ENCODE measurements at places on chromosomes 1 and 21.

DNA sequence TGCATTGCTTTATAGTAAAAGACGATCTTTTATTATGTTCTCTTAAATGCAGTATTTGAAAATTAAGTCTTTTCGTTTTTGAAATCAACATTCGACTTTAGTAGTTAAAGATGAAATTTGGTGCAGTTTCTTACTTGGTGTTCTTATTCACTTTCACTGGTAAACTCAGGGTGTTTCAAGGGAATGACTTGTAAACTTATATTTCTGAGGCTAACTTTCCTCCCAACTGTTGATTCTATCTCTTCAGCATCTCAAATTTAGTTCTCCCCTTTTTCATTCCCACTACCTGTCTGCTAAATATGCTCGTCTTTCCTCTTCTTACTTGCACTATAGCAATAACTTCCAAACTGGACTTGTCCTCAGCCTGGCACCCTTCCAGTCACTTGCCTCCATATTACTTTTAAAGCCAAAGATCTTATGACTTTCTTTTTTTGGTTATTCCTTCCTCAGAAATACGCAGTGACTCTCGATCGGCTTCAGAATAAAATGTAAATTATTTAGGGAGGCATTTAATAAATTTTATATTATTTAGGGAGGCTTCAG, 988 bp downstream of the SLC35A3 start:
- DNase-seq = no peak

- DNase-seq = no peak
Observed at GRCh38 chr1:151482017-151482416, 22.7 kb upstream of the POGZ start.

DNA sequence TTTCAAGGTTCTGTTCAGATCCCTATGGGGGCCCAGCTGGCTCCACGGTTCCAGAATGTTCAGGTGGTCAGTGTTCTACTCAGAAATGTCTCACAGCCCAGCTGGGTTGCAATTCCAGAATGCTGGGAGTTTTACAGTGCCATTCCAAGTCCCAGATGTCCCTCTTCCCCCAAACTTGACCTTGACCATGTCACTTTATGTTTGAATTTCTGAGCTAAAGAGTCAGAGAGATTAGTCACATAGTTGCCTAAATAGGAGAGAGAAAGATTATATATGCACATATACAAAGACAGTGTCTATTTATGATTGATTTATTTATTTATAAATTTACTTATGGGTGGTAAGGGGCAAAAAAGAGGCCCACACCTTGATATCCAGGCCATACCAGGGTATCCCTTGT, 2.5 kb downstream of the GPR3 start:
- no peak for DNase-seq

GRCh38 chr21:31599563-31599962, 59.9 kb upstream of the SOD1 start:
- no peak for DNase-seq

DNA sequence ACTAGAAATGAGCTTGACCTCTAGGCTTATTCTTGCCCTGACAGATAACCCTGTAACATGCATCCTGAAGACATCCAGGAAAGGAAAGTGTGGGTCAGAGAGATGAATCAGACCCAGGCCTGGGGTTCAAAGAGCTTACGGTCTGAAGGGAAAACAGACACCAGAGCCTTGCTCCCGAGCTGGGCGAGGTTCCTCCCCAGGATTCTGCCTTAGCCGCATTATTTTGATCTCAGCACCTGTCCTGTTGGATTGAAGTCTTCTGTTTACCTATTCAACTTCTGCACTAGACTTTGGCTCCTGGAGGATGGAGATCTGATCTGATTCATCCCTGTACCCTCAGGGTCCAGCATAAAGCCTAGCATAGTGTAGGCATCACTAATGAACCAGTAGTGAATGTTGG, 1.9 kb downstream of the CYP4B1 start:
- DNase-seq = no peak

GRCh38 chr1:235270625-235271024, 57.4 kb downstream of the ARID4B start:
- DNase-seq = no peak

GRCh38 chr1:85135392-85135798, 65.4 kb downstream of the SYDE2 start:
- DNase-seq = no peak

- DNase-seq = peak; percentile 12
Observed at GRCh38 chr1:29237852-29238619, 1.7 kb downstream of the PTPRU start.

- DNase-seq = no peak
Observed at GRCh38 chr1:17113963-17114362, 5.3 kb downstream of the PADI2 start.

- no peak for DNase-seq
Observed at GRCh38 chr1:86146566-86146965, 10.0 kb downstream of the COL24A1 start.

- DNase-seq = peak; percentile 40
Observed at GRCh38 chr1:207826557-207827487, 75.0 kb downstream of the CD46 start.

- no peak for DNase-seq
Observed at GRCh38 chr1:32904797-32905196, 3.6 kb upstream of the TMEM54 start.

- no peak for DNase-seq
Observed at GRCh38 chr1:31748365-31748764, 15.8 kb downstream of the ADGRB2 start.

DNA sequence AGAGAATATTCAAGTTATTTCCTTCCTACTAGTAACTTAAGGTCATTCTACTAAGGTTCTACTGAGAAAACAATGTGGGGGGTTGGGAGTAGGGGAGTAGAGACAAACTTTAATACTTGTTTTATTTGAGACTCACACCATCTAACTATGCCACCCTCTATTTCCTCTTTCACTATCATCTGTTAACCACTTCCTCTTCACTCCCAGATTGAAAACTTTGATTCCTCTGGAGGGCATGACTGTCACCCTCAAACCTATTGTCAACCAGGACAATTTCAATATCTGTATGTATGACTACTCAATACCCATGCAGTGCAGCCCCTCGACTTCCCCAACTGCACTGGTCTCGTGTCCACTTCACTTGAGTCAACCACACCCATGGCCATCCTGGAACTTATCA, 165.6 kb upstream of the POGK start:
- no peak for DNase-seq

DNA sequence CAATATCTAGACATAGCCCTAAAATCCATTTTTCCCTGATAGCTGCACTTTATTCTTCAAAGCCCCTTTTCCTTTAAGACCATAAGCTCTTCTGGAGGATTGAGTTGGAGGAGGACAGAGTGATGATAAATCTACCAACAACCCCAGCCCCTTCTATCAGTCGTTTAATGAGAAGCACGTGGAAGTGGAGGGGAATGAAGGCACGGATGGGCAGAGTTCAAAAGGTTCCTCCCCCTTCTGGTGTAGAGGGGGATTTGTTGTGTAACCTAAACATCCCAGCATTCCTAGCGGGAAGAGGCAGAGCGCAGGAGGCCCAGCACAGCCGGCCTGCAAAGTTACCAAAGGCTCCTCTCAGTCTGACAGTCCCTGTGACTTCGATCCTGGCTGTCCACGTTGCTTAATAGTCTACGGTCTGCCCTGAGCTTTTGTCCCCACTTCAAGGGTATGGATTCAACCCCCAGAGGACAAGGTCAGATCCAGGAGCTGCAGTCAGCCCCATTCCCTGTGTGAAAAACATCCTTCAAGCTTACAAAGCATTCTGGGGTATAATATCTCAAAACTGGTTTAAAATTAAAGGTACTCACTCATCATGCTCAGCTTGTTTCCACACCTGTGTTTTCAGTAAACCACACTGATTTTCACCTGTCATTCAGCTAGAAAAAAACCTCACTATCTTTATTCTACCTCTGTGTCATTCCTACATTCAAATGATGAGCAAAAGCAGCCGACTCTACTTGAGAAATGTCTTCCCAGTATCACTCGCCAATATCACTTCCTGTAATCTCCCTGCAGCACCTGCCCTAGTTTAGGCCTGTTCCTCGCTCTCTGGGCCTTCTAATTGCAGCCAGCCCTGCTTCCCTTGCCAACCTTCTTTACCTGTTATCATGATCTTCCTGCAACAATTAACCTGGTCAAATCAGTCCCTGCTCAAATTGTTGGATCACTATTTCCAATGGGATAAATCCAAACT, 117.9 kb downstream of the PLPP3 start:
- no peak for DNase-seq

DNA sequence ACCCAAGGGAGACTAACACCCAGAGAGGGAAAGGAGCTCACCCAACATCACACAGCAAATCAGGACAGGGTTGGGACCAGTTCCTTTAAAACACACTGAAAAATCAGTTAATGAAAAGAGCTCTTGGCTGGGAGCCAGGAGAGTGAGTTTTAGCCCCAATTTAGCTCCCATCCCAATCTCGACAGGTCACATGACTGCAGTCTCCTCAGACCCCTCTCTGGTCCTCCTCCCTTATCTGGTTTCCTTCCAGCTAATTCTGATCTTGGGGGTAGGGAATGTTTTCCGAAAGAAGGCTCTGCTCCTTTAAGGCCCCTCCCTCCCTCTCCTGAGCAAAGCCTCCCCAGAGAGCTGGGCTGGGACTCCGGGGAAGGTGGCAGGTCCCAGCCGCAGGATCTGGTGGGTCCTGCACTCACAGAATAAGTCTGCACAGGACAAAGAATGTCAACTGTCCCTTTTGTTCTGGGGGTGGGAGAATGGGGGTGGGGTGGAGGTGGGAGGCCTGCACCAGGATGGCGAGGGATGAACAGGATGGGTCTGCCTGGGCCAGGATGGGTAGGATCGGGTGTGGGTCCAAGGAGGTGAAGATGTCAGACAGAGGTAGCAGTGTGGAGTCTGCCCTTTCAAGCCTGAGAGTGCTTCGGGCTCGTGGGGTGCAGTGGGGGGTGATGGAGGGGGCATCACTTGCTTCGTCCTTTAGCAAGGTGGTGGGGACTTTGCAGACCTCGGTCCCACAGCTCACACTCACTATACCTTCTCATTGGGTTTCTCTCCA, 57.3 kb upstream of the SSBP3 start:
- DNase-seq = no peak

GRCh38 chr1:231723146-231723545, 96.6 kb downstream of the DISC1 start:
- no peak for DNase-seq

DNA sequence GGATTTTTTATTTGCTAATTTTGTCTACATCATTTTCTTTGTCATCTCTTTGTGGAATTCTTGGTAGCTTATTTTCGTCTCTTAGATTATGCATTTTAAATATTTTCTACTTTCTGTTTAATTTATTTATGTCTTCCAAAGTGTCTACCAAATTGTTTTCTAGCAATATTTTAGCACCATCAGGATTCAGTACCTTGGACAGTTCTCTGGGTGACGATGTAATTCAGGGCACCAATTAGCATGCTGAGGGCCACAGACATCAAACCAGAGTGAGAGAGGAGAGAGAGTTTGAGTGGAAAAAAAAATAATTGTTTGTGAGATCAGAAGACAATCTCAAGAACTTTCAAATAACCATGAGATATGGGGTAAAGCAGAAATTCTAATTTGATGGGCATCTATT, 169.8 kb upstream of the CXADR start:
- no peak for DNase-seq

DNA sequence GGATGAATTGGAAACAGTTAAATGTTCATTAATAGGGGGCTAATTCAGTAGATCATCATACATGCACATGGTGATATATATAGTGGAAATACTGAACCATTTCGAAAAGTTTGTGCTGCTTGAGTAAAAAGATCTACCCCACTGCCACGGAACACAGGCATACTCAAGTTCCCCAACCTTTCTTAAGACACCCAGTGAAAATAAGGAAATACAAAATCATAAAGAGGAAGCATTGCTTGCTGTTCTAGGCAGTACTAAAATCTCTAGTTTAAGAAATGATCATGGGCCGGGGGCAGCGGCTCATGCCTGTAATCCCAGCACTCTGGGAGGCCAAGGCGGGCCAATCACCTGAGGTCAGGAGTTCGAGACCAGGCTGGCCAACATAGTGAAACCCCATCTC, 37.6 kb upstream of the KIRREL1 start:
- DNase-seq = no peak

- DNase-seq = no peak
Observed at GRCh38 chr1:170032531-170033280, 41.8 kb downstream of the KIFAP3 start.

DNA sequence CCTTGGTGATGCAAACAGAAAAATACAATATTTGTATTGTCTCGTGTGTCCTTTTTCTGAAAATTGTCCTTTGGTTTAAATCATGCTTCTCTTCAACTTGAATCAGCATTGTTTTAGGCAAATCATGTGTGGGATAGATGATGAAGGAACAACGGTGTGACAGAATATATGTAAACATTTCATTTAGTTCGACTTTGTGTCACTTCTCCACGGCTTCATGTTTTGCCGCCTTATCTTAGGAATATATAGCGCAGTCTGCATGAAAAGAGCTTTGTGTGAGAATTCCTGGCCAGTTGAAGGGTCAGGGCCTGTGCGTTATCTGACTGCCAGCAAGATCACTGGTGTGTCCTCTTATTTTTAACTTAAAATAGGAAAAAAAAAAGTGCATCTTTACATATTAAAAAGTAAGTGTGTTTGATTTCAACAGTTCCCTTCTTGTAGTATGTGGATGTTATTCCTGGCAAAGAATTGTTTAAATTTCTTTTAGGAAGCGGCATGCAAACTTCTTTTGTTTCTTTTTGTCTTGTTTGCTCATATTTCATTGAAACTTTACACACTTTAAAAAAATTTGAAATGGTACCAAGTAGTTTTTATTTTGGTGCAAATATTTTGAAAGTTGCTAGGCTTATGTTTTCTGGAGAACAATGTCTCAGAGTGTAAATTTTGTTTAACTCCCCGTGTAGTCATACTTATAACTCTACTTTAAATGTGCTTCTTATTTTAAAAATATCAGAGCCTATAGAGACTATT, 465.2 kb downstream of the USP25 start:
- DNase-seq = no peak

GRCh38 chr1:167808690-167809089, 86.9 kb downstream of the MPZL1 start:
- no peak for DNase-seq

GRCh38 chr1:23424293-23425192, at the start of gene TCEA3:
Gene TCEA3, minus strand, starts transcription at chr1:23424748. Its CDS starts 115 bp downstream, at chr1:23424633.
- no peak for DNase-seq

Measured in A549 (cell line).